ENCODE measurements at places on chromosomes 6 and 20.

DNA sequence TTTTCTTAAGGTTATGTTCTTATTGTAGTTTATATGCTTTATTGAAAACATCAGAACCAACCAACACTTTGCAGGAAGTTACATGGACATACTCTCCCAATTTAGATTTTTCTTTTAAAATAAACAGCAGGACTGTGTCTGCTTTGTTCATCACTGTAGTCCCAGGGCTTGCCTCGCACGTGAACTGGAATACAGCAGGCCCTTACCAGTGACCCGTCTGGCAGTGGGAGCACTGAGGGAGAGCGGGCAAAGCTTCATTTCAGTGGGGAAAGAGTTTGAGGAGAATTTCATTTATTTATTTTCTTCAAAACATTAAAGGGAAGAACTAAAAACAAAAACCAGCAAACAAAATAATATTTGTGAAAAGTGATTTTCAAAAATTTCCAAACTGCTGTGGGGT lies 230.8 kb downstream of the PAX1 start:
- H3K4me1 ChIP-seq = no peaks in the 10 kb centered on the region
- no peak overlapping the region for H3K4me3 ChIP-seq
- no peaks in the 10 kb centered on the region for H3K27me3 ChIP-seq
- no peak for DNase-seq

GRCh38 chr20:22825546-22825945 lies 209.6 kb upstream of the SSTR4 start:
- no peak overlapping the region for H3K4me3 ChIP-seq
- no peaks in the 10 kb centered on the region for H3K36me3 ChIP-seq
- no peak for DNase-seq
- H3K27ac ChIP-seq = no peak overlapping the region
- H3K27me3 ChIP-seq = no peaks in the 10 kb centered on the region

GRCh38 chr6:76703285-76703684 lies 630.8 kb upstream of the IMPG1 start:
- H3K4me1 ChIP-seq = no peaks in the 10 kb centered on the region
- DNase-seq = no peak
- H3K4me3 ChIP-seq = no peak overlapping the region

DNA sequence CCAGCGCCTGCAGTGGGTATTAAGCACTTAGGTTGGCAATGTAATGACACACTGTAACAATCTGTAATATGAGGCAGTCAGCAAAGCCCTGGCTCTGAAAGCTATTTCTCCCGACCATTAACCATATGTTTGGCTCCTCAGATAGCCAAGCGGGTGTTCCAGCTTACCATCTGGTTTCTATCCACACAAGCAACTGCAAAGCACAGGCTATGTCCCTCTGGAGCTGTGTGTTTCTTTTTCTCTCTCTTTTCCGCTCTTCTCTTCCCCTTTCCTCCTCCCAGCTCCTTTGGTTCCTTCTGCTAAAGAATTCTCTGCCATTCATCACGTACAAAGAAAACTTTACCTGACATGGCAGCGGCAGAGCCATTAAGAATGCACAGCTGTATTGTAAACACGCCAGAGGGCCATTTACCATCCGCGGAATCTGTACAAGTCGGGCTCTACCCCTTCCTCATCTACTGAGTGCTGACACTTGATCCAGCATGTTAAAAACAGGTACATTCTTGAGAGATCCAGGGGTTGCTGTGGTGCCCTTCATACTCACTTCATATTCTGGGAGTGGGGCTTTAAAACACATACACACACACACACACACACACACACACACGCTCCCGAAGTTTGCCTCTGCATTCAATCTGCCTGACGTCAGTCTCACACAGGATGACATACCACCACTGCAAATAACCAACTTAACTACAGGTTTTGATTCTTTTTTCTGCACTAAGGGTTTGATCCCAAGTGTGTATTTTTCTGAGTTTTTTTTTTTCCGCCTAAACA lies 77.2 kb downstream of the BACH2 start:
- H3K4me1 ChIP-seq = peaks cover 4% of the 10 kb centered on the region
- no peaks in the 10 kb centered on the region for H3K27me3 ChIP-seq
- no peak overlapping the region for H3K4me3 ChIP-seq

DNA sequence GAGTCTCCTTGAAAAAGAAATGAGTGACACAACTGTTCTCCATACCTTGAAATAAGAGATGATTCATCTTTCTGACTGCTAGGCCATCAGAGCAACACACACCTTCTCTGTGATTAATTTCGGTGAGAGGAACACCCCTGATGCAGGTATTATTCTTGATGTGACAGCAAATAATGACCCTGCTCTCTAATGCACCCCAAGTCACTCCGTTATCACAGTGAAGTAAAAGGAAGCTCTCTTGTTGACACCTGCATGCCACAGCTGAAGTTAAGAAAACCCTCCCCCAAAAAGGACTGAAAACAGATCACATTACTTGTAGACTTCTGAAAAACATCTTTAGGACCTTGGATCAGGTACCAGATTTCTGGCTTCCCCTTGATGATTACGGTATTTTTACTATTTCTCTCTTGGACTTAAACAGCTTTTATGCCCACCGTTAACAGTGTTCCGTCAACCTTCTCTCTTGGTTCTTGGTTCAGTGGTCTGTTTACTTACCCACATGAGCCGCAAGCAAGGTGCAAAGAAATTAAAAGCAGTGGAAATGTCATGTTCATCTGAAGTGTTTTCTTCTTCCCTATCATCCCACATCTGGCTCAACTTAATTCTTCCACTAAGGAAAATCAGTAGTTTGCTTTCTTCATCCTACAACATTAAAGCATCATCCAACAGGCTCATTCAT lies 249.7 kb downstream of the GMPR start:
- DNase-seq = no peak
- no peak overlapping the region for H3K4me3 ChIP-seq
- no peaks in the 10 kb centered on the region for H3K36me3 ChIP-seq
- no peaks in the 10 kb centered on the region for H3K4me1 ChIP-seq

DNA sequence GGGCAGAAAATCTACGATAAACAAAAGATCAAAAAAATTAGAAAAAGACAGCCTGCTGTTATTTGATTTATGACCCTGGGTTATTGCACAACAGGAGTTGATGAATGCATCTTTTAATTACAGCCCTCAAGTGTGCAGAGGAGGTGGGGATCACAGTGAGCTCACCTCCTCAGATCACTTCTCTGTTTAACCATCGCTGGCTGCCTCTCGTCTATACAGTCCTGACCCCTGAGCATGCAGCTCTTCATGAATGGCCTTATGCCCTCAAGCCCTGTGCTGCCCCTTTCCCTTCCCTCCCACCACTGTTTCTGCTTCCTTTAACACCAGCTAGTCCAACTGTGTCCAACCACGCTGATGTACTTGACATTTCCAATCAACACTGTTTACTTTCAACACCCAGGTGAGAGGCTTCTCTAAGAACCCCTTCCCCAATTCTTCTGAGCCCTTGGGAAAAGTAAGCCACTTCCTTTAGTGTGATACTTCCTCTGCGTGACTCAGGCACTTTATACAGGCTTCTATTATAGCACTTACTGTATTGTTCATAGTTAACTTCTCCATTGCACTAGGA lies 60.6 kb upstream of the RIPOR2 start:
- DNase-seq = no peak
- H3K4me1 ChIP-seq = no peaks in the 10 kb centered on the region
- H3K4me3 ChIP-seq = no peak overlapping the region

DNA sequence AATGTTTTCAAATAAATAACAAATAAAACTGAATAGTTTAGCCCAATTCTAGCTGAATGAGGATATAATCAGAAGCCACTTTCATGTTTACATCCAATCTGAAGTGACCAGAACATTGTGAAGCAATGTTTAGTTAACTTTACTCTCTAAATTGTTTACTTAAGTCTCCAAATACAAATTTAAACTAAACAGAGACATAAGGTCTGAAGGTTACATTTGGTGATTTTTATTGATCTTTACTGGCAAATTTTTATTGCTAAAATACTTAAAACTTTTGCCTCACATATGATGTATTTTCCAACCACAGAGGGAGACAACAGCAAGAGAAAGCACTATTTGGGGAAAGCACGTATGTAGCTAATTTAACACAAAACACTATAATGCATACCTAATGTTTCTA lies 106.8 kb upstream of the THEMIS start:
- H3K27ac ChIP-seq = no peak overlapping the region
- no peak overlapping the region for H3K4me3 ChIP-seq
- H3K27me3 ChIP-seq = no peaks in the 10 kb centered on the region
- no peak for DNase-seq

- H3K36me3 ChIP-seq = no peaks in the 10 kb centered on the region
- H3K4me3 ChIP-seq = no peak overlapping the region
- no peak for DNase-seq
- no peak overlapping the region for H3K27ac ChIP-seq
- no peaks in the 10 kb centered on the region for H3K4me1 ChIP-seq
- no peaks in the 10 kb centered on the region for H3K27me3 ChIP-seq
Measured at GRCh38 chr6:8749465-8749864, 314.1 kb upstream of the SLC35B3 start.

GRCh38 chr6:108562503-108562993 lies 1.8 kb downstream of the FOXO3 start:
- H3K27me3 ChIP-seq = no peaks in the 10 kb centered on the region
- no peaks in the 10 kb centered on the region for H3K36me3 ChIP-seq
- H3K27ac ChIP-seq = peak overlapping the region; percentile 100
- H3K4me3 ChIP-seq = peak overlapping the region; percentile 79
- H3K4me1 ChIP-seq = peaks cover 6% of the 10 kb centered on the region
- peak; percentile 84 for DNase-seq

DNA sequence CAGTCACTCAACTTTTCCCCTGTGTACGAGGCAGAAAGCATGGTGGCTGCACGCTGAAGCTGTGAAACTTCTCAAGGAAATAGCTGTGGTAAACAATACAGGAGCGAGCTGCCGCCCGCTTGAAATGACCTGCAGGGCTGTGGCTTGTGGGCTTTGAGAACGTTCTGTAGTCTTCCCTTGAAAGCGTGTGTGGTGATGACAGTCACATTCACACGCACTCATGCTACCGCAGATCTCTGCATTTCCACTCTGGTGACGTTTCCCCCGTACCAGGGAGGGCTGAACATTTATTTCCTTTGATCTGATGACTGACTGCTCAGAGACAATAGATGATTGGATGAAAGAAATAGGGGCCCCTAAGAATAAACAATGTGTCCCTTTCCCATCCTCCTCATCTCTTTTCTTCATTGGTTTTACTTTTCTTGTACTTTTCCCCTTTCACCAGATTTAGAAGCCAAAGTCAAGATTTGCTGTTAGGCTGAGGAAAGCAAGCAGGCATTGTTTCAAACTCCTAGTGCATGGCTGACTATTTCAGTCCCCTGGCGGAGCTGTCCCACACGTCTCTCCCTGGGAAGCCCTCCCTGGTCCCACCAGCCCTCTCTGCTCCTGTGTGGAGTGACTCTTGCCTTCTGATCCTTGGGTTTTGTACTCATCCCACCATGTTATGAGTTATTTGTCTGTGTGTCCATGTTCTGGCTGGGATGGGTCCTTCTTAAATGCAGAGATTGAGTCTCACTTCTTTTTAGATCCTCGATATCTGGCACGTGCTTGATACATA lies 3.9 kb downstream of the SYTL3 start:
- no peaks in the 10 kb centered on the region for H3K27me3 ChIP-seq
- peak; percentile 47 for DNase-seq
- no peak overlapping the region for H3K4me3 ChIP-seq
- no peaks in the 10 kb centered on the region for H3K36me3 ChIP-seq

GRCh38 chr20:38842026-38842425 lies 36.5 kb downstream of the PPP1R16B start:
- H3K4me3 ChIP-seq = no peak overlapping the region
- no peaks in the 10 kb centered on the region for H3K27me3 ChIP-seq
- H3K36me3 ChIP-seq = no peaks in the 10 kb centered on the region
- H3K4me1 ChIP-seq = no peaks in the 10 kb centered on the region

DNA sequence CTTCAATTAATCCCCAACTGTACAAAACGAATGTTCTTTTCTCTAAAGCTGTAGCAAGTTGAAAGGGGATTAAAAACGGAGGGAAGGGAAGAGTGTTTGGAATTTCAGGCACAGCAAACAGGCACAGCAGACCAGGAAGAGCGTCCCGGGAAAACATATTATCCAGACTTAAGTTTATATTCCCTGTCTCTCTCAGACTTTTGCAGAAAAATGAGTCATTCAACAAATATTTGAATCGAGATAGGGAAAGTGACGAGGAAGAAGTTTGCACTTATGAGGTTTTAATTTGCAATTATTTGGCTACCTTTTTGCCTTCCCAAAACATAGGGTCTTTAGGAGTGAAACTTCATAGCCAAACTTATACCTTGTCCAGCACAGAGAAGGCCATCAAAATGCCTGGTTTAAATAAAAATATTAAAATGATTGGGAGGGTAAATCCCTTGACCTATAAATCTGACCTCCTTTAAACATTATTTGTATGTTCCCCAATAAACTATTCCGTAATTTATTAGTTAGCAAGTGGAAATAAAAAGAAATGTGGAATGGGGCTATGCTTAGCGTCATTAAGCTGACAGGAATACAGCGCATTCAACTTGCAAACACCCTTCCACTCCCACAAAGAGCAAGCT lies 16.0 kb downstream of the HFE start:
- no peaks in the 10 kb centered on the region for H3K4me1 ChIP-seq
- H3K4me3 ChIP-seq = peak overlapping the region; percentile 31
- H3K27ac ChIP-seq = peak overlapping the region; percentile 93

DNA sequence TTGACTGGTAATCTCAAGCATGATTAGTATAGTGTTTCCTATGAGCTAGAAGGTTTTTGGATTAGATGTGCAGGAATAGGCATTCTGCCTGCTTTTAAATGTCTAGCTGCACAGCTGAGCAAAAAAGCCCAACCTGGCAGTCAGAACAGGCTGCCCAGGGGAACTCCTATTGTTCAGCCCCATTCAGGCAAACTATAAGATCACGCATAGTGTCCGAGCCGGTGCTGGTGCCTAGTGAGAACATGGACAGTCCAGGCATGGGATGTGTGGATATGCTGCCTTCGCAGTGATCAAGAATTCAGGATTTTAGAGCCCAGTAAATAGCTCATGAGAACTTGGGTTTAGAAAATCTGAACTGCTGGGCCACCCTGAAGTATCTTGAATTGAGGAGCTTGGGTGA lies 348.8 kb downstream of the UTRN start:
- DNase-seq = no peak
- H3K4me1 ChIP-seq = no peaks in the 10 kb centered on the region
- no peaks in the 10 kb centered on the region for H3K36me3 ChIP-seq
- H3K27ac ChIP-seq = no peak overlapping the region
- H3K4me3 ChIP-seq = no peak overlapping the region

DNA sequence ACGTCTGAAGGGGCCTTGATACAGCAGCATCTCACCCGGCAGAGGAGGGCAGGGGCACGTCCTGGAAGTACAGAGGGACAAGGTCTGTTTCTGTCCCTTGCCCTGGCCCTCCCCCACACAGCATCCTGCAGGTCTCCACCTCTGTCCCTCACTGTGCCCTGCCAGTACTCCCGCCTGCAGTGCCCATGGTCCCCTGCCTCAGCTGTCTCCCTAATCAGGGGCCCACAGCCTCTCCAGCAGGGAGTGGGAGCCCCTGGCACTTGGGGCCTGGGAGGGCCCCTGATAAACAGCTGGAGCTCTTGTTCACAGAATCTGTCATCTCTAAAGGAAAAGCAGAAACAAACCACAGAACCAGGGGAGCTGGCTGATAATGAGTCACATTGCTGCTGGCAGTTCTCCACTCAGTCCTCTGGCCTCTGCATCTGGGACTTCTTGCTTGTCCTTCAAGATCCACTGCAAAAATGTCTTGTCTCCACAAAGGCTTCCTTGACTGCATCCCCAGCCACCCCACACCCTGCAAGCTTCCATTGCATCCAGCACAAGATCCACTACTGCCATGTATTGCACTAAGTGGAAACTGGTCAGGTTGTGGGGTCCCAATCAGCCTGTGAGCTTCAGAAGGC lies 33.2 kb upstream of the TAF8 start:
- H3K27me3 ChIP-seq = no peaks in the 10 kb centered on the region
- H3K4me3 ChIP-seq = no peak overlapping the region
- no peak for DNase-seq
- no peaks in the 10 kb centered on the region for H3K4me1 ChIP-seq
- no peak overlapping the region for H3K27ac ChIP-seq
- no peaks in the 10 kb centered on the region for H3K36me3 ChIP-seq
